ELF-1 (cell line): ENCODE measurements at places on chromosomes 6 and 20.
A peak's percentile ranks its signal among the peaks of the same experiment; 100 is the strongest.

- peak; percentile 84 for DNase-seq
Observed at GRCh38 chr20:56624786-56625681, 4.1 kb upstream of the TFAP2C start.

DNA sequence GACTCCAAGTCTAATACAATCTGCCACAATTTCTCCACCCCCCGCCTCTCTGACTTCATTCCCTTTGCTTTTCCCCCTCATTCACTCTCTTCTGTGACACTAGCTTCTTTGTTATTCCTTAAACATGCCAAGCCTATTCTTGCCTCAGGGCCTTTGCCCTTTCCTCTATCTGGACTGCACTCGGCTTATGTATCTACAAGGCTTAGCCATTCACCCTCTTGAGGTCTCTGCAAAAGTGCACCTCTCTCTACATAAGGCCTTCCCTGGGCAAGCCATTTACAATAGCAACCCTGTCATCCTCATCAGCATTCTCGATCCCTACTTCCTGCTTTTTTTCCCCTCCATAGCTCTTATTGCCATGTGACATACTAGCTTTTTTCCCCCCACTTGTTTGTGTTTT is 168.9 kb downstream of the PDSS2 start:
- peak; percentile 69 for DNase-seq

DNA sequence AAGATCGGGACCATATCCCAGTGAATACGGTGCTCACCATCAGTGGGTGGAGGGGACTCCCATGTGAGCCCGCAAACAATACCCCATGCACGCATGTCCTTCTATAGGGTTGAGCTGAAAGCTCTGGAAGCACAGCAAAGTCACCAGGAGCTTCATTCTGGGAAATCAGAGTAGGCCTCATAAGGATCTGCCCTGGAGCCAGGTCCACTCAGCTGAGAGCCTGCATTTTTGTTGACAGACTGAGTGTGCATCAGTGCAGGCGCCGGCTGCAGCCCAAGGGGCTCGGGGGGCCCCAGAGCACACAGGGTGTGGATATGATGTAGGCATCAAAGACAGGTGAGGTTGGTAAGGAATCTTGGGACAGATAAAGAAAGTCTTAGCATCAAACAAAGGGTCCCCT is 79.8 kb upstream of the CD93 start:
- no peak for DNase-seq

DNA sequence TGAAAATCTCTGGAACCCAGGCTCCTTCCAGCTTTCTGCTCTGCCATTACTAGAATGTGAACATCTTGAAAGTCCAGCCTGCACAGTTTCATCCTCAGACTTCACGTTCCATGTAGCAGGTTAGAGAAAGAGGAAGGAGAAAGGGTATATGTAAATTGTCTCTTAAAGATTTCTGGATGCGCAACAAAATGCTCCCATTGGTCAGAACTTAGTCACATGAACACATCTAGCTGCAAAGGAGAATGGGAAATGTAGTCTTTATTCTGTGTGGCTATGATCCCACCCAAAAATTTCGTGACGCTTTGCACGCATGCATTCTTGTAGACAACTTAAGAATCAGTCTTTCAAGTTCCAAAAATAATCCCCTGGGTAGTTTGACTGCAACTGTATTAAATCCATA is 46.4 kb upstream of the CHD6 start:
- no peak for DNase-seq

GRCh38 chr6:168095171-168095691 is 16.2 kb upstream of the FRMD1 start:
- no peak for DNase-seq

DNA sequence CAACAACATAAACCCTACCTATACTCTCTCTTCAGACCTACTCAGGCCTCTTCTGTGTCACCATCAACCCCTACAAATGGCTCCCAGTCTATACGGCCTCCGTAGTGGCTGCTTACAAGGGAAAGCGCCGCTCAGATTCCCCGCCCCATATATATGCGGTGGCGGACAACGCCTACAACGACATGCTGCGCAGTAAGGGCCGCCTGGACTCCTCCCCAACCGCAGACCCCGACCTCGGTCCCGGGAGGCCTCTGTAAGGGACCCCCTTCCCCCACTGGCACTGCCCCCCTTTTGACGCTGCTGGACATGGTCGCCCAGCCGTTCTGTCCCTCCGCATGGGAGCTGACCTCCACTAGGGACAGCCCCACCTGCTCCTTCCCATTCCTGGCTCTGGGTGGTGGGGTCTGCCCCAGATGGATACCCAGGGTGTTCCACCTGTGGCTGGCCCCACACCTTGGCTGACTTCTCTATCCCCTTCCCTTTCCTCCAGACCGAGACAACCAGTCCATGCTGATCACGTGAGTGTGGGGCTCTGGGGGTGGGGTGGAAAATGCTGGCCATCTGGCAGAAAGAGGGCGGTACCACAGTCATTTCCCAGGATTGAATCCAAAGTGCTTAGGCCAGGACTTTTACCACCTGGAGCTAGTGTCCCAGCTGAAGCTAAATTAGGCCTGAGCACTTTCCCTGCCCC is 25.0 kb downstream of the MYH7B start:
- DNase-seq: peak; percentile 73

- no peak for DNase-seq
Observed at GRCh38 chr20:23612396-23612795, 6.7 kb upstream of the CST9 start.

GRCh38 chr20:16488616-16489015 is 84.6 kb downstream of the KIF16B start:
- DNase-seq: no peak

GRCh38 chr6:118507636-118508035 is 40.5 kb upstream of the PLN start:
- DNase-seq: no peak

GRCh38 chr6:80605165-80605989 is 498.9 kb downstream of the BCKDHB start:
- peak; percentile 34 for DNase-seq

DNA sequence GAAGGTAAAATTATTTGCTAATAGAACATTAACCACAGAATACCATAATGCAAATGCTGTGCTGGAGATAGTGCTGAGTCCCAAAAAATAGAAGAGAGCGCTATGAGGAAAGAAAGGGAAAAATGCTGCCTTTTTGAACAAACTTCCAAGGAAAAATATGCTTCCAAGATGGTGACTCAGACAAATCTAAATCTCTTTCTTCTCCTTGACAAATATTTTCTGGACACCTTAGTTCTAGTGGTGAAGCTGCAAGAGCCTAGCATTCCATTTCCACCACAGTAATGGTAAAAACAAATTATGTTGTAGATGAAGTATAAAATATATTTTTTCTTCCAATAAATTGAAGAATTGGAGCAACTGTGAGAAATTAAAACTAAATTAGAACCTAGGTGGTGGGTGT is 155.6 kb upstream of the TBX18 start:
- DNase-seq: no peak

GRCh38 chr6:140182821-140183220 is 808.4 kb upstream of the CITED2 start:
- no peak for DNase-seq

- DNase-seq: no peak
Observed at GRCh38 chr6:101195588-101195987, 197.9 kb upstream of the GRIK2 start.

GRCh38 chr6:74991573-74992332 is 214.1 kb downstream of the COL12A1 start:
- DNase-seq: no peak

DNA sequence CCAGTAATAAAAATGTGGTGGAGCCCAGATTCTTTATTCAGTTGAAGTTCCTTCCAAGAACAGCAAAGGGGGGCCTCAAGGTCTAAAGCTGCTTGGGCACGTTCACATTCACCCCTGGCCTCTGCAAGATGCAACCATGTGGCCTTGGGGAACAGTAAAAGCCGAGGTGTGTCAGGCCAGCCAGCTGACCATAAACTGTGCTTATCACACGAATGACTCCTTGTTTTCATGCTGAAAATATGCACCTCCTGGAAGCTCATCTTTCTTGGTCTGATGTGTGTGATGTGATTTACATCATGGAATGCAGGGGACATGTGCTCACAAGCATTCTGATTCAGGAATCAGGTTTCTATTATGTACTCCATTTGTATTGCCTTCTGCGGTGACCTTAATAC is 211.6 kb upstream of the MARCKS start:
- no peak for DNase-seq

DNA sequence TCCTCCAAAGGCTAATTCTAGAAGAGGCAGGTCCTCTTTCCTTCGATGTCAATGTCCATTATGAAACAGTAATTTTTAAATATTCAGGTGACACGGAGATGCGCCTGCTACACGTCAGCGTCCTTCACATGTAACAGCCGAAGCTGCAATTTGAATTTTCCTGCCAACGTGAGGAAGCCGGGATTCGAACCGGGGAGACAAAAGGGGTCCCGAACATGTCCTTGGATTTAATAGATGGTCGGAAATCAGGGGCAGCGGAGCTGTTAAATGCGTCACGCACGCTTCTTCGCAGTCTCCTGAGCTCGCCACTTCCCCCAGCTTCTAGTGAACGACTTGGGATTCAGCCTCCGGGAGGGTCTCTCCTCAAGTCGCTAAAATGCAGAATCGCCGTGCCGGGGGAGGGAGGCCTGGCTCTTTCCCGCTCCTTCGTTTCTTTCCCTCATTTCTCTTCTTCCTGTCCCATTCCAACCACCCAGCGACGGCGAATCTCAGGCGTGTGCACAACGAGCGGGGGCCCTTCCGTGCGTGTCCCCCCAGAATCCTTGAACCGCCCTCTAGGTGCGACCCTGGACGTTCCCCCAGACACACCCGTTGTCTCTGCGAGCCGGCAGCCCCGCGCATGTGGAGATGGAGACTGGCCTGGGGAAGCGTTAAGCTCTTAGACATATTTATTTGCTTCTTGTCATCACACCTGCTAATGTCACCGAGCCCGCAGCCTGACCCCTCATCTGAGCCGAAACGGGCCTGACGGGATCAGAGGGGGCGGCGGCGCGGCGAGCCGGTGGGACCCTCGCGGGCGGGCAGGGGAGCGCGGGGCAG is 1.3 kb upstream of the FOXC1 start:
- peak; percentile 60 for DNase-seq

DNA sequence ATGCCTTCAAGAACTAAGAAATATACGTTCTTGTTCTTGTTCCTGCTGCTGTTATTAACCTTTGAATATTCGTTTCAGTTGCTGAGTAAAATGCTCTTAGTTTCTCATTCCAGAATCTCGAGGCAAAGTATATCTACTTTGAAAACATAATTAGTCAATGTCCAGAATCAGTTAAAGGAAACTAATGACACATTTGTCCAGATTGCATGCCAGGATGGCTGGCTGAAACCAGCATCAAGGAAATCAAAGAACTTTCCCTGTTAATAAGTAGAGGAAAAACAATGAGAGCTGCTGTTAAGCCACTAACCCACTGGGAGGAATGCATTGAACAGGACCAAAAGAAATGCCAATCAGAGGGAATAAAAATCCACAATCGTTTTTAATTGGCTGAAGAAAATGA is 196.9 kb downstream of the ALDH8A1 start:
- DNase-seq: no peak

- DNase-seq: no peak
Observed at GRCh38 chr20:42941629-42942028, 248.1 kb downstream of the PTPRT start.

DNA sequence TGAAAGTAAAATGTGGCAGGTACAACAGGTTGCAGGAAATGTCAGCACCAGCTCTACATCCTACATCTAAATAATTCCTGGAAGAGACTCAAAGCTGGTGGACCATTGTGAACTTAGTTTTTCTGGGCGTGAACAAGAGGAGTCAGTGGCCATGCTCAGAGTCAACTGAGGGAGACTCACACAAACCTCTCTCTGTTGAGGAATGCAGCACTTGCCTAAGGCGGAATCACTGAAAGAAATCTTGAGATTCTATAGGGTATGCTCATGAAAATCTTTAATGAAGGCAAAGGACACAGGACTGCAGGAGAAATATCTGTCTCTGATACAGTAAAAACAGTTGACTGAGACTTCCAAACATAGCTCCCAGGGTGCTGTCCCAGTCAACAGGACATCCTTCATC is 22.5 kb downstream of the SLC17A4 start:
- peak; percentile 21 for DNase-seq

GRCh38 chr6:13526727-13527670 is 39.6 kb upstream of the GFOD1 start:
- DNase-seq: no peak

- no peak for DNase-seq
Observed at GRCh38 chr20:57998981-57999464, 229.4 kb downstream of the ANKRD60 start.

- DNase-seq: no peak
Observed at GRCh38 chr20:48788486-48789072, 39.2 kb downstream of the PREX1 start.

- peak; percentile 53 for DNase-seq
Observed at GRCh38 chr6:24323632-24324337, 34.1 kb downstream of the DCDC2 start.

- DNase-seq: no peak
Observed at GRCh38 chr6:164166996-164167395, 752.5 kb downstream of the QKI start.

DNA sequence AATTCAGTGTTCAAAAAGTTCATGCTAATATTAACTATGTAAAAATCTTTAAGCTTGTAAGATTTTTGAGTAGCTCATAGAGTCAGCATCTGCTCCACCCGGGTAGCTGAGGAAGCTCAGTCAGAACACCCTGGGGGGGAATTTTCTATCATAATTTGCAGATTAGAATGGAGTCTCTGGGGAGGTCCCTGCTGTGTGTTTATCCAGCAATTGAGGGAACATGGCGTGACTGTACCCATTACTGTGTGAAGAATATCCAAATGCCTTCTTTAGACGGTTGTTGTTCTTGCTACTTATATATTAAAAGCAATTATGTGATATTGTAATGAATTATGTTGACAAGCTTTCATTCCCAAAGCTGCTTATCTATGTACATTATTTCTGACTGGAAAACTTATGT is 64.8 kb downstream of the AIG1 start:
- no peak for DNase-seq

GRCh38 chr6:121405306-121405705 is 30.1 kb upstream of the GJA1 start:
- DNase-seq: peak; percentile 20

DNA sequence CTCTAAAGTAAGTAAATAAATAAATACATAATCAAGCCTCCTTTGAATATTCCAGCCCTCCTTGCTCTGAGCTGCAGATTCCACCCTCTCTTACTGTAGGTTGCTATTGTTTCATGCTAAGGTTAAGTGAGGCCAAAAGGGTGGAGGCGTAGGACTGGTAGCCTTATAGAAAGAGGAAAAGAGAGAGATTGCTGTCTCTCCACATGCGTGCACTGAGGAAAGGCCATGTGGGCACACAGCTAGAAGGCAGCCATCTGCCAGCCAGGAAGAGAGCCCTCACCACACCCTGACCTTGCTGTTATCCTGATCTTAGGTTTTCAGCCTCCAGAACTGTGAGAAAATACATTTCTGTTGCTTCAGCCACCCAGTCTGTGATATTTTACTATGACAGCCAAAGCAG is 87.4 kb upstream of the SHLD1 start:
- DNase-seq: no peak

DNA sequence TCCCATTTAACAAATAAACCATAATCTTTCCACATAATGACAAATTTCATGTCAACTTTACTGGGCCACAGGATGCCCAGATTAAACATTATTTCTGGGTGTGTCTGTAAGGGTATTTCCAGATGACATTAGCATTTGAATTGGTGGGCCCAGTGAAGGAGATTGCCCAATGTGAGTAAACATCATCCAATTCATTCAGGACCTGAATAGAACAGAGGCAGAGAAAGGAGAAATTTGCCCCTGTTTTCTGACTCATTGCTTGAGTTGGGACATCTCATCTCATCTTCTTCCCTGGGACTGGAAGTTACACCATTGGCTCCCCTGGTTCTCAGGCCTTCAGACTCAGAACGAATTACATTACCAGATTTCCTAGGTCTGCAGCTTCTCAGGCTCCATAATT is 142.9 kb downstream of the TPBG start:
- DNase-seq: no peak

GRCh38 chr6:149305372-149305771 is 12.1 kb upstream of the TAB2 start:
- DNase-seq: no peak
